Left ventricle myocardium superior (tissue), 1 donor: ENCODE measurements at places on chromosomes 3 and 15. TPM values are rescaled to one million over a fixed set of nuclear protein-coding genes. Genes with fewer than 3 reads are reported as not detected.

ROBO2 gene
- 0.17 TPM for total RNA-seq

GAP43 gene
- total RNA-seq: 0.25 TPM

CIDEC gene
- 2.5 TPM for total RNA-seq

DNA sequence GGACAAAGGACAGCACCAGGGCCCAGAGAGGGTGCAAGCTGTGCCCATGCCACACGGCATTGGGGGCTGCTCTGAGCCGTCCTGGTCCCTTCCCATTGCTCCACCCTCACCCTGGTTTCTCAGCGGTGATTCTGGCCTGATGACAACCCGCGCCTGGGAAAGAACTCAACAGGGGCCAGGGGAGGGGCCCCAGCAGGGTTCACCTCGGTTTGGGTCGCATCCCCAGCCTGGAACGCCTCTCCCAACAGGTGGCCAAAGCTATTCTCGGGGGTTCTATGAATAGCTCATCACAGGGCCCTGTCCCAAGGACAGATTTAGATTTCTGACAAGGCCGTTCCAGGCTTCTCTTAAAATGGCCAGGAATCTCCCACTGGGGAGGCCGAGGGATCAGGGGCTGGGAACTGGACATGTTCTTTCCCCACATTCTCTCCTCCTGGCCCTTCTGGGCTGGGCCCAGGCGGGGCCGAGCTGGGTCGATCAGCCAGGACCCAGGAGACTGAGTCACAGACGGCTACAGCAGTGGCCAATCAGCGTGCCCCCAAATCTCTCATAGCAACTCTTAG is 17.9 kb downstream of the GRIP2 start:
- peak; percentile 87 for DNase-seq

DNA sequence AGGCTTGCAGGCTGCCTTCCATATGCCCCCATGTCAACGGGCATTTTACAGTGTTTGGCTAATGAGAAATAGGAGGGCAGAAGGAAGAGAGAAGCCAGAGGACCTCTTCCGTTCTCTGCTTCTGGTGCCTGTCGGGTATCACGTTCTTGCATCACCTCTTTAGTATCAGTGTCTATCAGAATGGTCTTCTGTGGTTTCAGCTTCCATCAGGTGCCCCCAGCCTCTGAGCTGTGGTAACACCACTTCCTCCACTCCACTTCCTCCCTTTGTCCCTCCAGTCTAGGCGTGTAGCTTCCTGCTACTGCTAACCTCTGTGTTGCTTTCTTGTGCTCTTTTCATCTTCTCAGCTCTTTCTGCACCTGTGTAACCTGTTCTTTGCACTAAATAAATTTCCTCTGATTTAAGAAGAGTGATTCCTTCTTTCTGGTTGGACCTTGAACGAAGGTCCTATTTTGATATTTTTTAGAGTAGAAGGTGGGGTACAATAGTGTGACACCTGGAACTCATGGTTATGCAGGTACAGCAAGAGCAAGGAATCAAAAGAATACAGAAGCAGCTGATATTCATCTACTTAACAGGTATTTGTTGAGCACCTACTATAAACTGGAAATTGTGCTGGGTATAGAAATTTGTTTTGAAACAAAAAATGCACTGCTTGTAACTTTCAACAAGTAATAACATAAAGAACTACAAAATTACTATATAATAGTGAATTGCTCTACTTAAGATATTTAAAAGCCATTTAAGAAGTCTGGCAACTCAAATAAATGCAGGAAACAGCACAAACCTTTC is 27.4 kb upstream of the FOXB1 start:
- no peak for DNase-seq

GRCh38 chr3:45940004-45940780 is 3.1 kb upstream of the CXCR6 start:
- DNase-seq: no peak

- DNase-seq: no peak
These were observed 190.2 kb upstream of the DPH6 start for GRCh38 chr15:35736150-35736549.

DNA sequence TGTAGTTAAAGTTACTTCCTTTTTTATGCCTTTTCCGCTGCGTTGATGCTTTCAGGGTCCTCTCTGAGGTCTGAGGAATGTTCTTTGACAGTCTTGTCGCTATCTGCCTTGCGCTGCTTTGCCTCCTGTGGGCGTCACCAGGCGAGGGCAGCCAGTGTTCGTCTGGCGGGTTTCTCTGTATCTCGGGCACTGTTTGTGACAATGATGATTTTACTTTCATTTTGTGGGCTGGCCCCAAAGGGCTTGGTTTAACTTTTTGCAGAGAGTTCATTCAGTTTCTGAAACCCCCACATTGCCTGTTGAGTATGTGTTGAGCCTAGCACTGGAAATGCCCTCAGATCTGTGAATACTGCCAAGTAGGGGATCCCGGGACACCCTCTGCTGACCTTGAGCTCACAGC is 24.6 kb upstream of the SACM1L start:
- peak; percentile 50 for DNase-seq

- no peak for DNase-seq
These were observed 180.9 kb upstream of the UBE3A start for GRCh38 chr15:25619761-25620160.

GRCh38 chr3:171419457-171419856 is 40.7 kb downstream of the TNIK start:
- DNase-seq: no peak

GRCh38 chr15:64623347-64623996 is 151.9 kb downstream of the RBPMS2 start:
- no peak for DNase-seq

DNA sequence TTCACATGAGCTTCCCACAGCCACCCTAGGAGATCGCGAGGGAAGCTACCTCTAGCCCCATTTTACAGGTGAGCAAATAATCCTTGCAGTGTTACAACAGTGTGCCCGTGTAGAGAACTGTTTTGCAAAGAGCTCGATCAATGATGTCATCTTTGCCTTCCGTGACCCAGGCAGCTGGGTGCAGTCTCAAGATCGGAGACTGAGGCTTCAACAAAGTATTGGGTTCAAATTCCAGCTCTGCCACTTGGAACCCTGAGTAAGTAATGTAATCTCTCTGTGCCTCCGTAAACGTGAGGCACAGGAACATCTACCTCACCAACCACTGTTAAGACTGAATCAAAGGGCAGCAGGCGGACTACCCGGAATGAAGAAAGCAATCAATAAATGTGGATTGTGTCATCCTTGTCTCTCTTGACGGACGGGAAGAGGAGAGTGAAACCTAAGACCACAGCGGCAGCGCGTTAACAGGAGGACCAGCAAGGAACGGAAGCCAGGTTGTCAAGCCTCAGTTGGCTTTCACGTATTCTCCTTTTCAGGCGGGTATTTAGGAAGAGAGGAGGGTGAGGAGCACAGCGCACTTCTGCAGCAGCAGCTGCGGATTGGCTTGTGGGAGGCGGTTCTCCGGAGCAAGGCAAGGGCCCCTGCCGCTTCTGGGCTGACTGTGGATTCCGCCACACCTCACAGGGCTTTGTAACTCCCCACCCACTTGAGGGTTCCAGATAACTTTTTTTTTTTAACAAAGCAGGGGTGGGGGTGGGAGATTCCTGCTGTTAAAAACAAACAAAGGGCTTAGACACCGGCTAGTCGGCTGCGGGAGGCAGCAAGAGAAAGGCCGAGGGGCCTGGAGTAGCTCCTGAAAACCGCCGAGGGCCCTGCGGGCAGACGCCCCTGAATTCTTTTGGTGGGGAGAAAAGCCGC is 1.5 kb upstream of the SMAD3 start:
- peak; percentile 54 for DNase-seq

- no peak for DNase-seq
These were observed 53.0 kb downstream of the ZNF148 start for GRCh38 chr3:125322166-125322565.

CD96 gene
- total RNA-seq: 0.32 TPM

GRCh38 chr3:127394984-127395662 is 107.3 kb upstream of the PRR20G start:
- peak; percentile 20 for DNase-seq

UBAP1L gene
- 1.3 TPM for total RNA-seq

DNA sequence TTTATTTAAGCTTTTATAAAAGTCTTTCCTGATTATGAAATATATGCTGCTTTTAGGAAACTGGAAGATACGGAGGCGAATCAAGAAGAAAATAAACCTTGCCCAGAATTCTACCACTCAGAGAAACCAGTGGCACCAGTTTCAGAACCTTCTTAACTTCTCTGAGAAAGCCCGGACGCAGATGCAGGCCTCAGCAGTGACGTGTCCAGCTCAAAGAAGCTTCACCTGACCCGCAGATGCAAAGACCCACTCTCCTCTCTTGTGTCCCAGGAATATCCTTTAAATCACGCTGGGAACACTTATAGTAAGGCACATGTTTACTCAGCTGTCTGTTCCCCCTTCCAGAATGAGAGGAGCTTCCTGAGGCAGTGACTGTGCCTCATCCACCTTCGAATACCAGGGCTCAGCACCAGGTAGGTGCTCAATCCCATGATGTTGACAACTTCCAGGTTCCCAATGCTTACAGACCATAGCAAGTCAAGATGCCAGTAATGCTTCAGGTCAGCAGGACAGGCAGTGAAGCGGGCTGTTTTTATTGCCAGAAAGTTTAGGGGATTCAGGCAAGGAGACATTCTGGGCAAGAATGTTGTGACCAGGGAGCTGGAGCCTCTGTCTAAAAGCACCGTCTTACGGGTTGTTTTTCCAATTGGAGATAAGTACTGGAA is 39.9 kb upstream of the LDHAL6B start:
- no peak for DNase-seq

CACNA2D3 gene
- 26.9 TPM for total RNA-seq

- DNase-seq: no peak
These were observed 31.5 kb downstream of the SPTSSB start for GRCh38 chr3:161339517-161340500.

DNA sequence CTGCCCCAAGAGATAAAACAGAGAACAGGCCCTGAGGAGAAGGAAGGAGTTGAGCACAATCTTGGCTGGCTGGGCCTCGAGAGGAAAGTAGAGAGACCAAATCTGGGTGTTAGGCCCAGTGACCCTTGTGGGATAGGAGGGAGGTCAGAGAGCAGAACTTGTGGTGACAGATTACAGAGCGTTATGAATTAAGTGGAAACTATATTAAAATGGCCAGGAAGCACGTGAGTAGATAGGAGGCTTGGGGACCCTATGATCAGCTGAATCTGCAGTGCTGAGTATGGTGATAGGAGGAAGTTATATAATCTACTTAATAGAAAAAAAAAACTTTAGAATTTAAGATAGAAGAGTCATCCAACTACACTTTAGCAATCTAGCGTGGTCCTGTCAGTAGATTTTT is 30.0 kb downstream of the ST6GAL1 start:
- DNase-seq: no peak

GRCh38 chr3:186469525-186469924 is 74.7 kb downstream of the CRYGS start:
- DNase-seq: no peak

GRCh38 chr3:21049334-21050062 is 701.5 kb downstream of the ZNF385D start:
- DNase-seq: no peak

GRCh38 chr3:51642462-51642861 is 28.6 kb upstream of the TEX264 start:
- no peak for DNase-seq

GRCh38 chr3:77420336-77420735 is 380.4 kb downstream of the ROBO2 start:
- no peak for DNase-seq

DNA sequence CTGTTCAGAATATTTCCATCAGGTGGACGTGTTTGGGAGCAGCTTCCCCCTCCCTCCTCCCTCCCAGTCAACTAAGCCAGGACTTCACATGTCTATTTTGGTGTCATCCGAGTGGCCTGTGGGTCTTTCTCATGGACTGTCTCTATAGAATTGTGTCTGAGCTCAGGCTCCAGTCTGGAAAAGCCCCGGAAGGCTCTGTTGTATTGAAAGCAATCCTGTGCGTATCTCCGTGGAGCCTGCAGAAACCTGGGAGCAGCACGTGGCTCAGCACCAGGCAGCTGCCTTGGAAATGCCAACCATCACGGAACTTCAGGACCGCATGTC is 25.2 kb downstream of the COLQ start:
- no peak for DNase-seq
